Colonic mucosa (tissue), 4 donors: ENCODE measurements at places on chromosomes 6 and 20. TPM values are rescaled to one million over a fixed set of nuclear protein-coding genes. Genes with fewer than 3 reads are reported as not detected.
A peak's percentile ranks its signal among the peaks of the same experiment; 100 is the strongest.

- DNase-seq, result no peak
These were observed 89.4 kb downstream of the PLG start for GRCh38 chr6:160791459-160791858.

DNA sequence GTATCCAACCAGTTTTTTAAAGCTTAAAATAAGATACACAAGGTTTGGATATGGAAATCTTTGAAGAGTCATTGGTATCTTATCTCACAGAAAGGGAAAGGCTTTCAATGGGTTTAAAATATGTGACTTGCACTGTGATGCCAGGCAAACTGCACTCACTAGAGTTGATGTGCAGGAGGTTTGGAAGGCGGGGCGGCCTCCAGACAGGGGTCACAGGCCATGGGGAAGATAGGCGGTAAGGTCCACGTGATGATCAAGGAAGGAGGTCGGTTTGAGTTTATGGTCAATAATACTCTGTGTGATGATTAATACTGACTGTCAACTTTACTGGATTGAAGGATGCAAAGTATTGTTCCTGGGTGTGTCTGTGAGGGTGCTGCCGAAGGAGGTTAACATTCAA lies 9.5 kb upstream of the RAMACL start:
- no peak for DNase-seq

- no peak for DNase-seq
These were observed 91.2 kb upstream of the SULF2 start for GRCh38 chr20:47876311-47877088.

DNA sequence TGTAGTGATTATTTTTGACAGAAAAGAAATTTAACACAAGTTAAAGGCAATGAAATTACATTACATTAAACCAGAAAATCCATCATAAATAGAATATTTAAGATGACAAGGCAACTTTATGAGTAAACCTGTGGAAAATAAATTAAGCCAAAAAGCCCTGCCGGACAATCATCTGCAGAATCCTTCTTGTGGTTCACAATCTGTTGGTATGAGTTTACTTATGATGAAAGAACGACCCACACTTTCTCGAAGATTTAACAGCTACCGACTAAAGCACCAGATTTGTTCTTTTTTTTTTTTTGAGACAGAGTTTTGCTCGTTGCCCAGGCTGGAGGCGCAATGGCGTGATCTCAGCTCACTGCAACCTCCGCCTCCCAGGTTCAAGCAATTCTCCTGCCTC lies 21.4 kb downstream of the HDAC2 start:
- no peak for DNase-seq

GRCh38 chr6:166360243-166361076 lies 18.1 kb upstream of the SFT2D1 start:
- DNase-seq, result no peak

GRCh38 chr6:167399599-167399998 lies 74.7 kb downstream of the TTLL2 start:
- DNase-seq, result no peak

Gene PPP1R3G
- total RNA-seq, result 5.5 TPM

DNA sequence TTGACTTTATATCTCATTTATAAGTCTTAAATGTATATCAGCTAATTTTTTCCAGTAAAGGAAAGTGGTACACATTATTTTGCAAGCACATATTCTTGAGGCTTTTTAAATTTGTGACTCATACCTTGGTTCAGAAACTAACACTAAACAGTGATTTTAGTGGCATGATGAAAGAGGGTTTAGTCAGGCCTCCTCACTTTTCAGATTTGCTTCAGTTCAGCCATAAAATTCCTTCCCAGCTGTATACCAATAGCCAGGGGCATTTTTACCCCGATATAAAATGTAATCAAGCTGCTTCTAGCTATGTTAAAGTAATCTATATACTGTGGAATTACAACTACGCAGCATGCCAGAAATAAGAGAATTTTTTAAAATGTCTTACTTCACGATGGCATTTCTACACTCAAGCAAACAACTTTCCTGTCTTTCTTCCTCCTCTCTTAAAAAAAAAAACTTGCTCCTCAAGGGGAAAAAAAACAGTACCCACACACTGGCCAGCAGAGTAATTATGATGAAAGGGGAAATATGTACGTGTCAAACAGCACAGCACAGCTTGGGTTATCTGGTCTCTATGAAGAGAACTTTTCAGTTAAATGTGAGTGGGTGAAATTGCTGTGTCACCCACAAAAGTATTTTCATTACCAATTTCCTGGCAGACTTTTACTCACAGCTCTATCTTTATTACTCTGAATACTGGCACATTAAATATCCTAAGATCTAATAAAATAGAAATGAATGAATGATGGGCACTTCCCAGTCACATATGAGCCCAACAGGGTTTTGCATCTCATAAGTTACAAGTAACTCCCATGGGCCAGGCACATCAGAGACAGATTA lies 244.8 kb upstream of the TENT5A start:
- no peak for DNase-seq

DNA sequence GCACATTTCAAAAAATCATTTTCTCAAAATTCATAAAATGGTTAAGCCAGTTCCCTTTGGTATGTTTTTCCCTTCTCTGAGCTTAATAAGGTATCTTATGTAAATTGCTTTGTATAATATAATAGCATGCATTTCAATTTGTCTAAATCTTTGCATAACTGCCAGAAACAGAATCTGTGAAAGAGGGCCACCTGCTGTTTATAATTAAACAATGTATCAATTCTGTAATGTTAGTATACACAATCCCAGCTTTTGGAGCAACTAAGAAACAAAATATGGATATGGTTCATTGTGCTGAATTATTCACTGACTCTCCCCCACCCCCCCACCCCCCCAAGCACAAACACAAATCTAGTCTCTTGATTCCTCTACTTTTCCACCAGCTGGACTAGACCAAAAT lies 54.8 kb downstream of the GPX5 start:
- no peak for DNase-seq

Gene GLP1R
- not detected for total RNA-seq

Gene CNPY3
- 47.9 TPM for total RNA-seq

- DNase-seq, result peak; percentile 63
These were observed 47.9 kb downstream of the QRSL1 start for GRCh38 chr6:106677282-106677681.

DNA sequence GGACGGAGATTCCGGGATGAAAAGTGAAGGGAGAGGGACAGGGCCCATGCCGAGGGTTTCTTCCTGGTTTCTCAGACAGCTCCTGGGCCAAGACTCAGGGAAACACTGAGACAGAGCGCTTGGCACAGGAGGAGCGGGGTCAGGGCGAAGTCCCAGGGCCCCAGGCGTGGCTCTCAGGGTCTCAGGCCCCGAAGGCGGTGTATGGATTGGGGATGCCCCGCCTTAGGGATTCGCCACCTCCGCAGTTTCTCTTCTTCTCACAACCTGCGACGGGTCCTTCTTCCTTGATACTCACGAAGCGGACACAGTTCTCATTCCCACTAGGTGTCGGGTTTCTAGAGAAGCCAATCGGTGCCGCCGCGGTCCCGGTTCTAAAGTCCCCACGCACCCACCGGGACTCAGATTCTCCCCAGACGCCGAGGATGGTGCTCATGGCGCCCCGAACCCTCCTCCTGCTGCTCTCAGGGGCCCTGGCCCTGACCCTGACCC lies 55.0 kb upstream of the HLA-A start:
- peak; percentile 77 for DNase-seq

Gene SRMS
- 0.32 TPM for total RNA-seq

- DNase-seq, result peak; percentile 46
These were observed 1.5 kb upstream of the ISM1 start for GRCh38 chr20:13219327-13220193.

Gene OR2H1
- total RNA-seq, result not detected

Gene ADRM1
- total RNA-seq, result 70.5 TPM

- DNase-seq, result no peak
These were observed 230.4 kb upstream of the KCNG1 start for GRCh38 chr20:51253280-51253679.

Gene LAMA4
- 35.1 TPM for total RNA-seq

Gene POU5F1
- total RNA-seq, result 7.0 TPM

GRCh38 chr6:21609881-21610329 lies 16.4 kb downstream of the SOX4 start:
- DNase-seq, result no peak

Gene LCA5
- total RNA-seq, result 0.74 TPM

DNA sequence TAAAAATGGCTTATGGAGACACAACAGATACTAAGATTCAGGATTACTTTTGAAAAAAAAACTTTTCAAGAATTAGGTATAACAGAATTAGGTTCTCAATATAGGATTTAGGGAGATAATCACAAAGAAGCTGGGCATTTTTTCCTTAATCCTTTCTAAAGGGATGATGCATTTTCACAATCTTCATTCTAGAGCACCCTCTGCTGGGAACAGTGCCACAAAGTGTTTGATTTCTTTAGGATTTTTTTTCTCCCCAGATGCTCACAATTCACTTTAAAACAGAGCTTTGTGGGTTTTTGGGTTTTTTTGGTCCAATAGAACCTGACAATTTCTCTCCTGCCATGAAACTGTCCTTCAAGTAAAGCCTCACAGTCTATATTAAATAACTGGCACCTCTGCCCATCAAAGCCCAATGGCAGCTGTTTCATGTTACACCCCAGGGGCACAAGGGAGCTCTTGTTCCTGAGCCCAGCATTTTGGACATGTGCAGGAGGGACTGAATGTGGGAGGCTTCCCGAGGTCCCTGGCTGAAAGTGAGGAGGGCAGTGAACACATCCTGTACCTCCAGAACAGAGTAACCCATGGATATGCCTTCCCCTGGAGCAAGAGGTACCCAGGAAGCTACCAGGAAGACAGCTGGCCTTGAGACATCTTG lies 39.7 kb downstream of the PREP start:
- no peak for DNase-seq

GRCh38 chr20:63495167-63495720 lies 3.6 kb downstream of the EEF1A2 start:
- no peak for DNase-seq

Gene SOBP
- total RNA-seq, result 0.67 TPM

Gene MOXD1
- 2.3 TPM for total RNA-seq

Gene SLC35B3
- 35.1 TPM for total RNA-seq

Gene SMAP1
- 62.8 TPM for total RNA-seq

- no peak for DNase-seq
These were observed 442.2 kb upstream of the MAN1A1 start for GRCh38 chr6:119791736-119792135.

DNA sequence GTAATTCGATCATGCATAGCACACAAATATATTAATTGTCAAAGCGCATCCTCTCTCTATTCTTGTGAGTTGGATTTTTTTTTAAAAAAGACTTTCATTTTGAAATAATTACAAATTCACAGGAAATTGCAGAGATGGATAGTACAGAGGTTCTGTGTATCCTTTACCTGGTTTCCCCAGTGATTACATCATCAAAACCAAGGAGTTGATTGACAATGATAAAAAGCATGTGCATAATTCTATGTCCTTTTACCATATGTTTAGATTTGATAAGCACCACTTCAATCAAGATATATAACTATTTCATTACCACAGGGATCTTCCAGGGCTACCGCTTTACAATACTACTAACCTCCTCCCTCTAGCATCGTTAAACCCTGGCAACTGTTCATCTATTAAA lies 40.2 kb downstream of the CCN2 start:
- no peak for DNase-seq

Gene EEF1A2
- total RNA-seq, result 3.2 TPM

GRCh38 chr6:138161338-138162110 lies at the start of gene ARFGEF3:
Gene ARFGEF3 (plus strand): TSS chr6:138161939. CDS start chr6:138162087, 148 bp downstream.
- peak; percentile 71 for DNase-seq

DNA sequence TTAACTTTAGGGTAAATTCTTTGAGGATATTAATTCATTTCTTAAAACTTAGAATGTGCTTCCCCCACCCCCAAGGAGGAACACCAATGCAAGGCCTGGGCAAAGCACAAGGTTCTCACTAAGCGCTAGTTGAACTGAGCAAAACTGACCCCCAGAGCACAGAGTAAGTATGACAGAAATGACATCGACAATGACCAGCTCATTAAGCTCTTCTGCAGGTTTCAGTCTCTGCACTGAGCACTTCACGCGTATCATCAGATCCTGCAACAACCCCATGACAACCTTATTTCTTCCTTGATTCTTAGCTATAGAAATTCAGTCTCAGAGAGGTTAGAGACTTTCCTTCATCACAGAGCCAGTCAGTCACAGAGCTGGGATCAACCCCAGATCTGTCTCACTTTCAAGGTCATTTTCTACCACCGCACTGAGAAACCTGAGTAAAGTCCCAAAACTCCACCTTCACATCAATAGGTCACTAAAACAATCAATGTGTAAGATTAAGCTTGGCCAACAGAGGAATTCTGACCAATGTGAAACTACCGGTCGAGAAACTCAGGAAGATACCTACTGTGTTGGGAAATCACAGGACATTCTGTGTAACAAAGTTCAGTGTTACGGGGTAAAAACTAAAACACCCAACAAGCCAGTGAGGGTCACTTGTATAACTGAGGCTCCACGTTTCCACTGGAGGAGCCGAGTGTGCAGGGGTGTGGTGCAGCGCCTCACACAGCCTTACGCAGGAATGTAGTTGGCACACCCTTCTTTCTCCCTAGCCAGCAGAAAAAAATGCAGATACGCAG lies 129.0 kb upstream of the FOXQ1 start:
- no peak for DNase-seq

- no peak for DNase-seq
These were observed 90.8 kb upstream of the OGFRL1 start for GRCh38 chr6:71197780-71198179.

GRCh38 chr6:91281901-91282300 lies 695.0 kb upstream of the MAP3K7 start:
- DNase-seq, result no peak

GRCh38 chr6:100456908-100457235 lies 7.8 kb downstream of the SIM1 start:
- DNase-seq, result no peak

- no peak for DNase-seq
These were observed 142.8 kb upstream of the AKAP12 start for GRCh38 chr6:151096691-151097606.

Gene ESR1
- total RNA-seq, result 0.16 TPM

Gene ZNF184
- 8.6 TPM for total RNA-seq

DNA sequence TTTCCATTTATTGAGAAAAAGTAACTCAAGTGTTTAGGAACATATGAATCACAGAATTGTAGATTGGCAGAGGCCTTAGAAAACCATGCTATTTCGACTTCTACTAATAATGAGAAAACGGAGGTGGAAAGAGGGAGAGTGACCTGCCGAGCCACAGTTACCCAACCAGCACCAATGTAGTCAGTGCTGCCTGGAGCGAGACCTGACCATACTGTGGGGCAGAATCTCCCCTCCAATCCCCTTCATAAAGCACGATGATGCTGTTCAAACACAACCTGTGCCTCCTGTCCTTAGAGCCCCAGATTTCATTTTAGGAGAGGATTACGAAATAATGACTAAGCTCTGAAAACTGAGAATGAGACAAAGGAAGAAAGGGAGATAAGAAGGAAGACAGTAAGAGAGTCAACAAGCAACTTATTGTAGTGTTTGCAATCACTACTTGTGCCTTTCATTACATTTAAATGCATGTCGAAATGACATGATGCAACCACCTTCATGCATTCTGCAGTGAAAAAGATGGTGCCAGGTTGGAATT lies 70.6 kb downstream of the ATXN1 start:
- no peak for DNase-seq
